Breast epithelium (tissue), 4 donors: ENCODE measurements at places on chromosomes 5 and 9.
A peak's percentile ranks its signal among the peaks of the same experiment; 100 is the strongest.

DNA sequence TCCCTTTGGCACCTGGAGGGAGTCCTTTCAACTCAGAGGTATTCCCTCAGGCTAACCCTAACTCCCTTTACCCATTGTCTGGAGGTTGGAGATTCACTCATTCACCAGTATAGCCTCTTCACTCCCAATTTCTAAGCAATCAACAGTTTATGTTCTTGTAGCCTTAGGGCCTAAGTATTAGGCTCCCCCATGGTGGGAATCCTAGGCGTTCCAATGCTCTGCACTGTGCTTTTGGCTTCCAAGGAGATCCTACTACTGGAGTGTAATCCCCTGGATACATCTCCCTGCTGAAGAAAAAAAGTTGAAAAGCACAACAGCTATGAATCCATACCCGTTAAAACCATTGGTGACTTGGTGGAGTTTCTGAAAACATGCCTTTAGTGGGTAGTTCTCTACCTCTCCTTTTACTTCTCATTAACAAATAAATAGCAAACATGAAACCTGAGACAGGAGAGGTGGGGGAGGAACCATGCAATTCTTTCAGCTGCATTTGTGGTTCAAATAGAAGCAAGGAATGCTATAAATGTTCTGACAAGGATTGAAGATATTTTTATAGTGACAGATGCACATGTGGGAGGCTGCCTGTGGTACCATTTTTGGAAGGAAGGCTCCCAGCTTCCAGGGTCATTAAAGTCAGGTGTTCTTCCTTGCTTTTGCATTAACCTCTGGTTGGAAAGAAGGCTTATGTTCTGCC is 397.1 kb downstream of the DMAC1 start:
- no peak for DNase-seq

DNA sequence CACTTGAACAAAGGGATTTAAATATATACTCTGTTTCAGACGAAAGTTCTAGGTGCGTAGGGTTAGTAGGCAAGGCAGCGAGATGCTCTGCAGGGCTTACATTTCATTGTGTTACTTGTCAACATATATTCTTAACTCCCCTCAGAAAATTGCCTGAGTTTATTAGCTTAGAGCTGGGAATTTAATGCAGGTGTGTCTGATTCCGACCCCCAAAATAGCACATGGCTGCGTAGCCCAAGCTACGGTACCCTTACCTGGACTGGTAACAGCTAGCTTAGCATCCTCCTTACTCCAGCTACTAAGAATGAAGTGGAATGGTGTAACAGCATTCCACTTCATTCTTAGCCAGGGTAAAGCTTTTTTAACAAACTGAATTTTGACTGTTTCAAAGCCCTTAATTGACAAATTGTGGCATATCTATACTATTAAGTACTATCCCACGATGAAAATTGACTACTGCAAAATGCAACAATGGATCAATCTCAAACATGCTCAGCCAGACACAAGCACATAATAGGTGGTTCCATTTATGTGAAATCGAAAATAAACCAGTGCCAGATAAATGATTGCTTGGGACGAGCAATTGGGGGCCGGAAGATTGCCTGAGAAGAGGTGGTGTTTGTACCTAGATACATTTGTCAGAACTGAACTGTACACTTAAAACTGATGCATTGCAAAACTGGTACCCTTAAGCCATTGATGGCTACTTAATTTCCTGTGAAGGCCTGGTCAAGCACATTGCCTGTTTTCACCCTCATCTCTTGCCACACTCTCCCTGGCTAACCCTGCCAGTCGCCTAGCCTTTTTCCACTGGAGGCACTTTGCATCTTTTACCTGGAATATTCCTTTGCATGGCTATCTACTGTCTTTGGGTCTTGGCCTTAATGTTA is 3.0 kb upstream of the FGF18 start:
- peak; percentile 5 for DNase-seq

- DNase-seq, result no peak
These were observed 40.2 kb upstream of the ROPN1L start for GRCh38 chr5:10401498-10401897.

GRCh38 chr9:132486706-132487350 is 76.8 kb downstream of the CFAP77 start:
- no peak for DNase-seq
